Activated CD4-positive, alpha-beta T cell treated with anti-CD3 and anti-CD28 coated beads, Interleukin-2, amount 50 U/mL, for 48 hours (primary cell): ENCODE measurements at places on chromosomes 6 and 20.

GRCh38 chr6:79334674-79335073 lies 100.2 kb upstream of the HMGN3 start:
- DNase-seq, result no peak

DNA sequence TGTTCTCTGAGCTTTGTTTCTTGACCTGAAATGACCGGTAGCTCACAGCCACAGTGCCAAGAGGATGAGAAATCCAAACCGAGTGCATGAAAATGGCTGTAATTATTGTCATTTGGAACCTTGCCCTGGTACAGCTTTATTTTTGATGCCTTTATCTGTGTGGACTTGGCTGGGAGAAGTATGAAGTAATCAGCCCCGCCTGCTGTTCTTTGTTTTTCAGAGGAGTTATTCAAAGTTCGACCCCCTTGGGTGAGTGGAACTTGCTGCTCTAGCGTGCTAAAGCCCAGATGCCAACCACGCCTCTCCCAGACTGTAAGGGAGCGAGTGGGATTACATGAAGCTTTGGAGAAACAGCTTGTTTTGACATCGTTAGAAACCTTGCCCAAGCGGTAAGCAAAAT lies 48.3 kb downstream of the ECT2L start:
- DNase-seq, result no peak

GRCh38 chr6:73079978-73080377 lies 145.3 kb downstream of the KHDC1L start:
- no peak for DNase-seq

- DNase-seq, result no peak
Observed at GRCh38 chr20:64049060-64049877, at the start of gene SOX18. TSS of gene SOX18 (minus strand) at chr20:64049639. CDS start at chr20:64049516, 123 bp downstream.

DNA sequence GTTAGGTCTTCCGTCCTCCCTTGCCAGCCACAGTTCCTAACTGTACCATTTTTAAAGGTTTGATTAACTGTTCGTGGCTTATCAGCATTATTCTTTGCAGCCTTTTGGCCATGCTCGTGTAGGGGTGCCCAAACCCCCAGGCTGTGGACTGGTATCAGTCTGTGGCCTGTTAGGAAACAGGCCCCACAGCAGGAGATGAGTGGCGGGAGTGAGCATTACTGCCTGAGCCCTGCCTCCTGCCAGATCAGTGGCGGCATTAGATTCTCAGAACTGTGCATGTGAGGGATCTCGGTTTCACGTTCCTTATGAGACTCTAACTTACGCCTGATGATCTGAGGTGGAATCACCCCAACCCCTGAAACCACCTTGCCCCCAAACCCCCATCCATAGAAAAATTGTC lies 79.3 kb downstream of the TBC1D7 start:
- no peak for DNase-seq

DNA sequence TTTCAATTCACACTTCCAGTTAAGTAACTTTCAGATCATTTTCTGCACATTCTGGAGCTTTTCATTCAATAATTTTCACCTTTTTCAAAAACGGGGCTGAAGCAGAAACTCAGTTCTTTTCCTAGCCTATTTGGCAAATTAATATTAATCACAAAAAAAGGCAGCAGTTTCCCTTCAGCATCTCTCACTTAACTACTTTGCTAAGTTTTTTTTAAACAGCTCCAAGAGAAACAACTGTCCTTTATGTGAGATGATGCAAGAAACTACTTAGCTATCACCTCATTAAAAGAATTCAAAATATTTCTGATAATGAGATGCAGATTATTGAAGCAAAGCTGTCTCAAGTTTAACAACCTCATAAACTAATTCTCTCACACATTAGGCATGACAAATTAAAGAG lies 11.8 kb downstream of the CASS4 start:
- no peak for DNase-seq

- DNase-seq, result no peak
Observed at GRCh38 chr6:3745566-3746118, 5.9 kb downstream of the PXDC1 start.

- DNase-seq, result no peak
Observed at GRCh38 chr6:53235508-53235907, 86.9 kb upstream of the GCM1 start.

- DNase-seq, result no peak
Observed at GRCh38 chr20:15498926-15499325, 1074.3 kb downstream of the KIF16B start.

DNA sequence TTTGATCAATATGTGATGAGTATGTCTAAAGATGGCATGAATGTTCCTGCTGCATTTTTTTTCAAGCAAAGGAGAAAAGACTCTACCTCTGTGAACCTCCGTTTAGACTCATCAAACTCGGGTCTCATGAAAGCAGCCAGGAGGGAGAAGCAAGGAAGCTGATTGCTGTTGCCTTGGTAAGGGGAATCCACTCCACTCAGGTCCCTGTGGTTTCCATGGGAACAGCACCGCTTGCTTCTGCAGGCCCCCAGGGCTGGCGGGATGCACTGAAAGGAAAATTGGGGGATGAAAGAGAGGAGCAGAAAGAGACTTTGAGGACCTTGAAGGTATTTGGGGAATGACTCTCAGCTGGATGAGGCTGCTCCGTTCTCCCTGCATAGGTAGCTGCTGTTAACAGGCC lies 249.6 kb upstream of the RIN2 start:
- no peak for DNase-seq

GRCh38 chr6:145275019-145275418 lies 460.3 kb downstream of the EPM2A start:
- DNase-seq, result no peak

DNA sequence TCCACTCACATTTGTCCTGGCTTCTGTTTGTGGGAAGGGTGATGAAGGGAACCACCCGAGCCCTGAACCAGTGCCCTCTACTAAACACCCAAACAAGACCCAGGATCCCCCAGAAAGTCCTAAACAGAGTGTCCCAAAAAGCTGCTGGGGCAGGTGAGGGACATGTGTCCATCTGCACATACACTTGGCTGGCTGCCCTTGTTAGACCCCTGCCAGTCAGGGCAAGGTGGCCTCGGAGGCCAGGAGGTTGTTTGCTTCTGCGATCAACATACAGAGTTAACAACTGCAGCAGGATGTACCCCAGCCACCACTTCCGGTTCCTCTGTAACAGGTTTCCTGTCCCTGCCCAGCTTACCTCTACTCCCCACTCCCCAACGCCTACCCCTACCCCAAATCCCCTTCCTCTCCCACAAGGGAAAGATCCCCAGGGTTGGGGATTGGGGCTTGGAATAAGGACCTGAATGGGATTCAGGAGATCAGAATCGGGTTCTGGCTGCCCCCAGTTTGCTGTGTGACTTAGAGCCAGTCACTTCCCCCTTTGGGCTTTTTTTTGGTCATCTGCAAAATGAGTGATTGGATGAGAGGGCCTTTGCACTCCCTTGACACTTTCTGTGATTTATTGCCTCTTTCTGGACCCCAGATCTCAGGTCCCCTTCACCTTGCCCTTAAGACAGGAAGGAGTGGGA lies 13.9 kb downstream of the DEF6 start:
- DNase-seq, result peak; percentile 51

GRCh38 chr6:97361286-97361685 lies 78.3 kb upstream of the MMS22L start:
- DNase-seq, result no peak

DNA sequence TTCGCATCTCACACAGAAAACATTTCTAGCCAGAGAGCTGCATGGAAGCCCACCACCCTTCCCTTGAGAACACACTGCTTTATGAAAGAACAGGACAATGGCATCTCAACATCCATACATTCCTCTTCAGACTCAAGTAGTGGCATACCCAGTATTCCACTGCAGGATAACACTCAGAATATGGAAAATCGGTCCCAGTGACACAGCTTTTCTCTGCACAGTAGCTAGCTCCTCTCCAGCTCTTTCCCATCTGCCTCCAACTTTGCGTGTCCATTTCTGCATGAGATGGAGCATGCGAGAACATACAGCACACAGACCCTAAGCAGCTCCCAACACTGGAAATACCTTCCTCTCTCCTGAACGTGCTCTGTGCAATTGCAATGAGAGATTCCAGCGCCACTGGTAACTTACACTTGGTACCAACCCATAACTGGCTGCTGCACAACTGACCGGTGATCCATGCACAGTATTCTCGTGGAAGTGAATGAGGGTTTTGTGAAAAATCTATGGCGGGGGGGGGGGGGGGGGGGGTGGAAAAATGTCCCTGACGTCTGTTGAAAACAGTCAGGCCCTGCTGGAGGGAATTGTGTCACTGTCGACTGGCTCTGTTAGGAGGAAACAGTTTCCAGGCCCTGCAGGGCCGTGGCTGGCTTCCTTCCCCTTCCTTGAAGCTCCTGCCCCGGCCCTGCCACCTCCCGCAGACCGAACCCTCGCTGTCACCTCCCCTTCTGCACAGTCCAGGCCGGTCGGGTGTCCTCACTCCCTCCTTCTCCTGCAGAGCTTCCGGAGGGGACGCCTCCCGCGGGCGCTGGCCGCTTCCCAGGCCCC lies 265.9 kb upstream of the QKI start:
- no peak for DNase-seq

DNA sequence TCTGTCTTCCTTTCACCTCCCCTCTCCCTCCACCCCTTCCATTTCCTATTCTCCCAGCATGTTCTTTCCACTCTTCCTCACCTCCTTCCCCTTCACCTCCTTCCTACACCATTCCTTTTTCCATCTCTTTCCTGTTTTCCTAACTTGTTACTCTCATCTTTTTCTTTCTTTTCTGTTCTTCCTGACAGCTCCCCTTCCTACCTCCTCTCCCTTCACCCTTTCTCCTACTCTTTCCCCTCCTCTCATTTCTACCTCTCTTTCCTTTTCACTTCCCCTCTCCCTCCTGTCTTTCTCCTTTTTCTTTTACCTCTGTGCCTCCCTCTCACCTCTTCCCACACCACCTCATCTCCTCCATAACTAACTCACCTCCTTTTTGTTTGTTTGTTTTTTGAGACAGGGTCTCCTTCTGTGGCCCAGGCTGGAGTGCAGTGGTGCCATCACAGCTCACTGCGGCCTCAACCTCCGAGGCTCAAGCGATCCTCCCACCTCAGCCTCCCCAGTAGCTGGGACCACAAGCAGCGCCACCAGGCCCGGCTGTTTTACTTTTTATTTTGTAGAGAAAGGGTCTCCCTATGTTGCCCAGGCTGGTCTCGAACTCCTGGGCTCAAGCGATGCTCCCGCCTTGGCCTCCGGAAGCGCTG lies 864 bp upstream of the ARFGEF2 start:
- DNase-seq, result no peak

- no peak for DNase-seq
Observed at GRCh38 chr20:16273812-16274555, 299.3 kb downstream of the KIF16B start.

- DNase-seq, result no peak
Observed at GRCh38 chr6:21186479-21187055, 407.0 kb upstream of the SOX4 start.

DNA sequence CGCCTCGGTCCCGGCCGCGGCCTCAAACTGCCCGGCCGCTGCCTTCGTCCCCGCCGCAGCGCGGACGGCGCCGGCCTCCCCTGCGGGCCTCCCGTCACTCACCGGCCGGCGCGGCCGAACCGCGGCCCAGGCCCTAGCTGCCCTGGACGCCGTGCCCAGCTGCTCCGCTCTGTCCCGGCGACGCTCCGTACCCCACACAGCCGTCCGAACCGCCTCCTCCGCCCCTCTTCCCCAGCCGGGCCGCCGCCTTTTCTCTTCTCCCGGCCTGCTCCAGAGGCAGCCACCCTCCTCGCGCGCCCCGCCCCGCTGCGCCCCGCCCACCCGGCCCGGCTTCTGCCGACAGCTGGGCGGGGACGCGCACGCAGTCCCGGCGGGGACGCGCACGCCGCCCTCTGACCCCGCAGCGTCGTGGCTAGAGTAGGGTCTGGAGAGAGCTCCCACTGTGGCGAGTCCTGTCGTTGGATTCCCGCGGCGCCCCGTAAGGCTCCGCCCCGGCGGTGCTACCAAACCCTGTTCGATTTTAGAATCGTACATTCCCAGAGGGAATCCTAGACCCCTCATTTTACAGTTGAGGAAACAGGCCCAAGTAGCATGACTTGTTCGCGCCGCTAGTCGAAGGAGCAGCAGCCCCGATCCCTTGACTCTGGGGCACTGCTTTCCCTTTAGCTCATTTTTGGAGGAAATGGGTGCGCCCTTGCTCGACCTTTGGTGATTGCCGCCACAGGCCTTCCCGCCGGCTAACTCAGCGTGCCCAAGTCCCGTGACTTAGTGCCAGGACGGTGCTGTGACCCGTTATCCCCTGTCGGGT lies at the start of gene FBXO30:
Gene FBXO30 (minus strand): TSS at position 295 of the 808 bp plus-strand sequence. CDS start 8,390 bp downstream, outside the sequence.
- peak; percentile 80 for DNase-seq

GRCh38 chr6:53360093-53360912 lies 11.6 kb upstream of the ELOVL5 start:
- DNase-seq, result no peak

DNA sequence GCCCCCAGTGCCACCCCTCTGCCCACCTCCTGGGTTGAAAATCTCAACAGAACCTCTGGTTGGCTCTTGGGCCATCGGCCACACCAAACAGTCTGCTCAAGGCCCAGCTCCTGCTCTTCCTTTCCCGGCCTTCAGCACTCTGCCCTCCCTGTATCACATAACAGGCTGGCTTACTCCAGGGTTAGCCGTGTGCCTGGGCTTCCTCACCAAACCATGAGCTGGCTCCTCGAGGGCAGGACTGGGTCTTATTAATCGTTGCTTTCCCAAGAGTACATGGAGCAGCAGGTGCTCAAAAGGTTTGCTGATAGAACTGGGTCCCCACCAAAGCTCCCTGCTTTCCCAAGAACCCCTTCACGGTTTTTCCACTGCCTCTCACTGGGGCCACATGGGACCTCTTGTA lies 12.7 kb upstream of the FAM83C start:
- no peak for DNase-seq

DNA sequence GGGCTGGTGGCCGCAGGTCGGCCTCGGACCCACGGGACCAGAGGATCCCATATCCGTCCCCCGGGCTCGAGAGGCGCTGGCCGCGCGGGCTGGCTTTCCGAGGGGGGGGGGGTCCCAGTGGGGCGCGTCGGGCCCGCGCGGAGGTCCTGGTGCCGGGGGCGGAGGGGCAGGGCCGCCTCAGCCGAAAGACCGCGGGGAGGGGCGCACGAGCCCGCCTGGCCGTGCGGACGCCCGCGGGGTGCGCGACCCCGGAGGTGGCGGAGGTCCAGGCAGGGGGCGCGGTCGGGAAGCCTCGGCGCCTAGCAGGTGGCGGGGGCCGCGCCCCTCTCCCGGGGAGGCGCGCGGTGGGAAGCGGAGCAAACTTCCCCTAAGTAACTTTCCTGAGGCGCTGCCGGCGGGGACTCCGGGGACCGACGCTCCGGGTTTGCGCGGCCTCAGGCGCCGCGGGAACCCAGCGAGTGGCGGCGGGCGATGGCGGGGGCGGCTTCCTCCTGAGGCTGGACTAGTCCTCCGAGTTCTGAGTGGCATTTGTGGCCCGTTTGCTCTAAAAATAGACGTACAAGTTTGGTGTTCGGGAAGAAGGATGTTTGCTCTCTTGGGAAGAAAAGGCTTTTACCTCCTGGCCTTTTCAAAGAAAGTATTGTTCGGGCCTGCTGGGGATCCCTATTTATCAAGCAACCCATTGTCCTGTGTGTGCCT lies 26.5 kb upstream of the BTBD3 start:
- DNase-seq, result peak; percentile 15

GRCh38 chr20:60330461-60330860 lies 372.2 kb downstream of the CDH26 start:
- no peak for DNase-seq

- DNase-seq, result no peak
Observed at GRCh38 chr6:14423330-14423729, 305.8 kb downstream of the CD83 start.
